Upper lobe of right lung (tissue), 1 donor: ENCODE measurements at places on chromosomes 12 and 14.

- DNase-seq: no peak
Measured at GRCh38 chr12:24952389-24952788, 3.5 kb upstream of the BCAT1 start.

DNA sequence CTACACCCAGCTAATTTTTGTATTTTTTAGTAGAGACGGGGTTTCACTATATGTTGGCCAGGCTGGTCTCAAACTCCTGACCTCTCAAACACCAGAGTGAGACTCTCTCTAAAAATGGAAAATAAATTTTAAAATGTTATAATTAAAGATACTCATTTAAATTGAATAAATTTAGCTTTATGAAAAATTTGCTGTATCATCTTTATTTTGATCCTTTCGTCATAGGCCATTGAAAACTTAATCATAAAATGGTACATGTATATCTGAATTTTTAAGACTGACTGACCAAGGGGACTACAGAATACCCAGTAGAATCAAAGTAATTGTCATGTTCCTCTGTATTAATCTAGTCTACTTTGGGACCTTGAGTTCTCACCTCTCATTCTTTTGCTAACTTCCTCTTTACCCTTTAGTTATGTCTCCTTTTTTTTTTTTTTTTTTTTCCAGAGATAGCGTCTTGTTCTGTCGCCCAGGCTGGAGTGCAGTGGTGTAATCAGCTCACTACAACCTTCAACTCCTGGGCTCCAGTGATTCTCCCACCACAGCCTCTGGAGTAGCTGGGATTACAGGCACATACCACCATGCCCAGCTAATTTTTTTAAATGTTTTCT, 9.5 kb downstream of the RAB5B start:
- DNase-seq: no peak

GRCh38 chr14:95334044-95334443, 14.3 kb upstream of the CLMN start:
- no peak for DNase-seq

DNA sequence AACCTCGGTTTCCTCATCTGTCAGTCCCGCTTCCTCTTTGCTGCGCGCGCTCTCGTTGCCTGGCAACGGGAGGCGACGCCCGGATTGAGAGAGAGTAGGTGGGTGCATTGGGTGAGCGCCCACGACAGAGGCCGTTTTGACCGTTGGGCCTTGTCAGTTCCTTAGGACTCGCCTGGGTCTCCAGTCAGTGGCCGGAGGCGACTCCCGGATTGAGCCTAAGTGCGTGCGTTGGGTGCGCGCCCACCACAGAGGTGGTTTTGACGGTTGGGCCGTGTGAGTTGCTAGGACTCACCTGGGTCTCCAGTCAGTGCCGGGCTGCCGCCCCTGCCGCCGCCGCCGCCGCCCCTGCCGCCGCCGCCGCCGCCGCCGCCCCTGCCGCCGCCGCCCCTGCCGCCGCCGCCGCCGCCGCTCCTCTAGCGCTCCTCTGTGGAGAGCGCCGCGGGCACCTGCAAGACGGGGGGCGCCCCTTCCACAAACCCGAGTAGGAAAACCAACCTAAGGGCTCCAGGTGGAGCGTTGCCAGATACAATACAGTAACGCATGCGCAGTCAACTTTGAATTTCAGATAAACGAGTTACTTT, 37.2 kb downstream of the APOBEC1 start:
- DNase-seq: no peak

- no peak for DNase-seq
Measured at GRCh38 chr12:105292705-105293104, 37.8 kb upstream of the C12orf75 start.

DNA sequence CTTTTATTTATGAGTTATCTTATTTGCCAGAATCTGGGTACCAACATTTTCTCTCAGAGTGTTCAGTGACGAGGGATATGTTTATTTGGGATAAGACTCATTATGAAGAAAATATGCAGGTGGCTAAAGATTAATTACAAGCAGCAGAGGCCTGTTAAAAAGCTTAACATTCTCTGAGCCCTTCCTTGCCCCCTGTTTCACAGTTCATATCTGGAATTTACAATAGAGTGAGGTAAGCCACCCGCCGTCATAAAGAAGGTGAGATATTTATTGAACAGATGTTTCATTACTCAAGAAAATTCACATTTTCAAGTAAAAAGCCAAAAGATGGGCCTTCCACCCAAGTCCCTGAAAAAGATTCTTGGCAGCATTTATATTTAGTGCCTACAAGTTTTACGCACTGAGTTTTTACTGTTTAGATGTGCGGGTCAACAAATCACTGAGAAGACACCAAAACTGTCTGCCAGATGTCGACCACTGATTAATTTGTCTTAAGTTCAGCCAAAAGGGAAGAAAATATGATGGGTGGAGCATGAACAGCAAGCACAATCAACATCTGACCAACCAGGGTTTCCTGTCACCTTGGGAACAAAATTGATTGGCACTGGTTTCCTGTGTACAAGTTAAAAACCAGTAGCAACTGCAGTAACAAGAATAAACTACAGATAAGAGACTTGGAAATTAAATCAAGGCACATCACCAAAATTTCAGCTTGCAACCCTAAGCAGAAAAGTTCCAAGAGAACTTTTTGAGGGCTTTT, 85.5 kb upstream of the PTPRB start:
- DNase-seq: no peak

DNA sequence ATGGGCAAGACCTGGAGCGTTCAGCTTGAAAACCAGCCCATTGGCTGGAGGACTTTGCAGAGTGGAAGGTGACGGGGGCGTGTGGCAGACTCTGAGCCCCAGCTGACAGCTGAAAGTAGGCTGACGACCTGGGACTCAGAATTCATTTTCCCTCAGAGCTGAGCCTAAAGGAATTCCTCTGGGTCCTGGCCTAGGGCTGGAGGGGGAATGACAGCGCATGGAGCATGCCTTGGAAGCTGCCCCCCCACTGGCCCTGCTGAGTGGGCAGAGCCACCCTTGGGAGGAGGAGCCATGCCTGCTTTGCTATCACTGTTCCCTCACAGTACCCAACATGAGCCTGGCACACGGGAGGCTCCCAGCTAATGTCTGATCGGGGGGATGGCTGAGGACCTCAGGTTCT, 25.4 kb upstream of the SMOC1 start:
- DNase-seq: no peak

DNA sequence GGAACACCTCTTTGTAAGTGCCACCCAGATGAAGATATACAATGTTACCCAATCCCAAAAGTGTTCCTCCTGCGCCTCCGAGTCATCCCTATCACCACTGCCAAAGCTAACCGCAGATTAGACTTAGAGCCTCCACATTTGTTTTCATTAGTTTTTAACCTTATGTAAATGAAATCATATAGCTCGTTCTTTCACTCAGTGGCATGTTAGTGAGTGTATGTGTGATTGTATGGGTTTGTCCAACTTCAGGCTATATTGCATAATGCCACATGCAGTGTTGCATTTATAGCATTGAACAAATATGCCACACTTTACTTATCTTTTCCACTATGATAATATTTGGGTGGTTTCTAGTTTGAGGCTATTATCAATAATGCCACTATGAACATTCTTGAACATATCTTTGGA, 18.0 kb downstream of the MAP1LC3B2 start:
- DNase-seq: no peak

GRCh38 chr14:20580242-20580641, 7.6 kb downstream of the RNASE11 start:
- no peak for DNase-seq

GRCh38 chr12:66600903-66601302, 78.0 kb downstream of the GRIP1 start:
- no peak for DNase-seq

GRCh38 chr12:114311974-114312373, 94.0 kb downstream of the TBX5 start:
- no peak for DNase-seq

- no peak for DNase-seq
Measured at GRCh38 chr12:16166563-16167470, 110.7 kb downstream of the SLC15A5 start.

DNA sequence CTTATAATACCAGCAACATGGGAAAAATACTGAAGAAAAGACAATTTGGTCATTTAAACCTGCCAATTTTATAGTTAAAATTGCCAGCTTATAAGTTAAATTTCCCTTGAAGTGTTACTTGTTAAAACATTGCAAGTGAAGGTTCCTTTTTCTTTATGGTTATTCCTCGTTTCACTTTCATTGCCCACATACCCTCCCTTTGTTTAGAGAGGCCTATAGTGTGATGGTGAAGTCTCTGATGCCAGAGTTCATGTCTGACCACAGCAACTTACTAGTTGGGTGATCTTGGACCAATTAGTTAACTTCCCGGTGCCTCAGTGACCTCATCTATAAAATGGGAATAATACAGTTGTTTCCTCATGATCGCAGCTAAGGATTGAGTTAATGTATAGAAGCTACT, 173.5 kb downstream of the ANO6 start:
- no peak for DNase-seq

- no peak for DNase-seq
Measured at GRCh38 chr12:124295431-124296058, 652 bp downstream of the RFLNA start.

- DNase-seq: peak; percentile 81
Measured at GRCh38 chr12:123057513-123058265, 77.2 kb downstream of the ARL6IP4 start.

- DNase-seq: peak; percentile 62
Measured at GRCh38 chr14:104136472-104137296, 1.7 kb upstream of the KIF26A start.

DNA sequence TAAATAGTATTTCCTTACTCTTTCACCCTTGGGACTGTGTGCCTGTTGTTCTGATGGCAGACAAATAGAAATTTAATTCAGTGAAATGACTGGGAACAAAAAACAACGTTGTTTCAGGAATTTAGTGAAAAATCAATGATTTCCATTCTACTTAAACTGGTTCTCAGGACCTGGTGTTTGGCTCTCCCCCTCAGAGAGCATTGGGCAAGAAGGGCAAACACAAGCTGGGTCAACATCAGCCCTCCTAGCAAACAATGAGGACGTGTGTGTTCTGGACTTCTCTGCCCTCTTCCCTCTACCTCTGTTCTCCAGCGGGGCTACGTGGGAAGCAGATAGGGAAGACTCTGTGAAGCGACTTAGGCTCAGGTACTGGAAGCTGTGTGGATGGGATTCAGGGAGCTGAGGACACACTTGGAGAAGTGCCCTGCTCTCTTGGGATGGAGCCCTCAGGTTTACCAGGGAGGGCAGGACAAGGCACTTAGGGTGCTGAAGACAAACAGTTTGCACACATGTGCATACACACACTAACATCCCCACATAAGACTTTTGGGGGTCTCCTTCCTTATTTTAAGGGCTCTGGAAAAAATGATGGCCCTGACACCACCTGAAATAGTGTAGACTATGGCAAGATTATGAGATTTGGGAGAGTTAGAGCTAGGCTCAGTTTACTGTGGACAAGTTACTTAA, 7.6 kb upstream of the SERPINA1 start:
- no peak for DNase-seq

DNA sequence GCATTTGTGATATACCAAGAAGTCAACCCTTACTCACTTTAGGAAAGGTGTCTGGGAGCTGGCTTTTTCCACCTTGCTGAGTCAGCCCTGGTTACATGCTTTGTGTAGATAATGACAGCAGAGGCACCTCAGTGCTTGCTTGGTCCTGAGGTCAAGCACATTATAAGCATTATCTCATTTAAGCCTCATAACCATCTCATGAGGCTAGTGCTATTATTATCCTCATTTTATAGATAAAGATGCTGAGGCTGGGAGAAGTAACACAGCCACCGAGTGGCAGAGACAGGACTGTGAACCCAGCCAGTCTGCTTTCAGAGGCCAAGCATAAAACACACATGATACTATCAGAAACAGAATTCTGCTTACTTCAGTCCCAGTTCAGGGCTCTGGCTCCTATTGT, 29.4 kb downstream of the MAX start:
- no peak for DNase-seq

DNA sequence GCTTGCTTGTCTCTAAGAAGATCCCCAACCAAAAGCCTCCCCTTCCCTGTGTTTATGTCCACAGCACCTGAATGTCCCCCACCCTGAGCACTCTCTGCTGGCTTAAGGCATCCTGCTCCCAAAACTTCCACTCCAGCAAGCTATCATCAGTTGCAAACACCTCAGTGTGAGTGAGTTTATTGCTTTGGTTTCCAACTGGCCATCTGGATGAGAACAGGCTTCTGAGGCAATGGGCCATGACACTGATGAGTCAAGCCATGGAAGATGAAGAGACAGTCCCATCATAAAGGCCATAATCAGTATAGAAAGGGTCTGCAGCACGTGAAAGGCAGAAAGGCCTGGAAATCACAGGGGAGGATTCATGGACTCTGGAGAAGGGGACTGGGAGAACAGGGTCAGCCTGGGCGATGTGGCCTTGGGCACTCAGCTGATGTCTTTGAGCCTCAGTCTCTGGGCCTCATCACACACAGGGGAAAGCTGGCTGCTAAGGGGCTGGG, 12.8 kb downstream of the CMKLR1 start:
- no peak for DNase-seq

- DNase-seq: no peak
Measured at GRCh38 chr14:90969531-90970166, 90.8 kb downstream of the RPS6KA5 start.

DNA sequence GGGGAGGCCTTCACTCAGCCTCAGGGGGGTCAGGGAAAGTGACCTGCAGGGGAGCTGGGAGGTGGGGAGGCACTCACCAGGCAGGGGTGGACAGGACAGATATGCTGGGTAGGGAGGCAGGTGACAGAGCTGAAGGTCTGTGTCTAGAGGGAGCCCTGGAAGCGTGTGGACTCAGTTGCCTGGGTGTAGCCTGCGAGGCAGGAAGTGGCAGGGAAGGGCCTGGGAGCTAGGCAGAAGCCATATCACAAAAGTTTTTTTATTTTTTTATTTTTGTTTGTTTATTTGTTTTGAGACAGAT, 39.3 kb downstream of the ARL6IP4 start:
- no peak for DNase-seq

GRCh38 chr12:111274777-111275176, 94.1 kb downstream of the PHETA1 start:
- no peak for DNase-seq

GRCh38 chr14:95494456-95494855, 22.0 kb downstream of the SYNE3 start:
- no peak for DNase-seq

DNA sequence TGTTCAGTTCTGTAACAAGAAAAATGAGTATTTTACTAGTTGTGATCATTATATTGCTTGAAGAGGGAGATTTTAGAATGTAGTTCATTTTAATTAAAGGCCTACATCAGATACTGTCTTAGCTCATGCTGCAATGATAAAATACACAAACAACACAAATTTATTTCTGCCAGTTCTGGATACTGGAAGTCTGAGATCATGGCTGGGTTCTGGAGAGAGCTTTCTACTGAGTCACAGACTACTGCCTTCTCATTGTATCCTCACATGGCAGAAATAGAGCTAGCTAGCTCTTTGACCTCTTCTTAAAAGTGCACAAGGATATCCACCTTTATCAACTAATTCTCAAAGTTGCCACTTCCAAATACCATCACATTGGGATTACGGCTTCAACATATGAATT, 53.8 kb downstream of the MIS18BP1 start:
- no peak for DNase-seq

GRCh38 chr12:85191-85666, 18.7 kb downstream of the IQSEC3 start:
- DNase-seq: no peak

- DNase-seq: no peak
Measured at GRCh38 chr14:58571769-58572472, 65.8 kb upstream of the DACT1 start.
